AG09309 (cell line): ENCODE measurements at places on chromosomes 16 and 17.

DNA sequence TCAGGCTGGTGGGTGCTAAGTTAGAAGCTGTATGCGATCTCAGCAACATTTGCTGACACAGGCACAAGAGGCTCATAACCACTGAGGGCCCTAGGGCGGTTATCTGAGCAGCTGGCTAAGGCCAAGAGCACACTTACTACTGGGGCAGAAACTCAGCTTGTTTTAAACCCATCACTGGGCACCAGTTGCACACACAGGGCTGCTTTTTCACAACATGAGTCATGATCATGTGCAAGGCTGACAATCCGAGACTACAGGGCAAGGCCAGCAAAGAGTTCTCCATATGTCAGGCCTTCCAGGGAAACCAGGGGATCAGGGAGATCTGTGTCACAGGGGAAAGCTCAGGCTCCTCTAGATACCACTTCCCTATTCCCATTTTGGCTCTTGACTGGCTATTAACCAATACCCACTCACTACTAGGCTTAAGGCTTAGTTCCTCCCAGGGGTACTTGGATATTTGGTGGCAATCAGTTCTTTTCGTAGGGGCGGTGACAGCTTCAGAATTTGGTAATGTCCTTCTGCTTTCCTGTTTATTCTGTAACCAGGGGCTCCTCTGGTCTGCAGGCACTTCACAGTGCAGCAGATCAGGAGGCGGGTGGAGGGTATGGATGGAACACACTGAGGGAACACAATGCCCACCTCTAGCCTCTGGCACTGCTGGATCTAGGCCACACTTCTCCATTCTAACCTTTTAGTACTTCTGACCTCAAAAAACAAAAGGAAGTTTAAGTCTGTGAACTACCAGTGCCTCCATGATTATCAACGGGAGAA, 44.9 kb upstream of the ERN1 start:
- no peak for DNase-seq

GRCh38 chr17:81483862-81484194, 28.8 kb downstream of the ACTG1 start:
- no peak for DNase-seq

DNA sequence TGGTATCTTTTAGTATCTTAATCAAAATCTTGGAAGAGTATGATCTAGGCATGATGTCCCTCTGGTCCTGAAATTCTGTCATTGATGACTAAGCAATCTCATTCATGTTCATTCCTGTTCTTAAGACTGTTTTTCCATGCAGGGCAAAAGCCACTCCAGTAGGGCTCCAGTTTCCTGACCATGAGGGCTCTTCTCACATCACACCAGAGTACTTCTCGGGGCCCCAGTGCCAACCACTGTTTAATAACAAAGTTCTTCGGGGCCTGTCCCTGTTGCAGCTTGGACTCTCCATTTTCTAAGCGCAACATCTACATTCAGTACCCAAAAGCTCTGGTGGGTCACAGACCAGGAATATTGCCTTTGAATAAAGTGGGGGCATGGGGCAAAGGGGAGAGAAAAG, 52.0 kb downstream of the IRX6 start:
- DNase-seq = no peak

DNA sequence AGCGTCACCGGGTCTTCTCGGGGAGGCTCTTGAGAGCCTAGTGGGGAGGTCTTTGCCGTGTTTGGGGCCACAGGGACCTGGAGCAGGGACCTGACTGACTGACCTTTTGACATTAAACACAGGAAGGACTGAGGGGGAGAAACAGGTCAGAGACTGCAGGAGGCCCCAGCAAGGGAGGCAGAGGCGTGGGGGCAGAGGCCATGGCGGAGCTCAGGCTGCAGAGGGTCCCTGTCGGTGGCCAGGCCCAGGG, 41.6 kb upstream of the GSE1 start:
- DNase-seq = no peak

DNA sequence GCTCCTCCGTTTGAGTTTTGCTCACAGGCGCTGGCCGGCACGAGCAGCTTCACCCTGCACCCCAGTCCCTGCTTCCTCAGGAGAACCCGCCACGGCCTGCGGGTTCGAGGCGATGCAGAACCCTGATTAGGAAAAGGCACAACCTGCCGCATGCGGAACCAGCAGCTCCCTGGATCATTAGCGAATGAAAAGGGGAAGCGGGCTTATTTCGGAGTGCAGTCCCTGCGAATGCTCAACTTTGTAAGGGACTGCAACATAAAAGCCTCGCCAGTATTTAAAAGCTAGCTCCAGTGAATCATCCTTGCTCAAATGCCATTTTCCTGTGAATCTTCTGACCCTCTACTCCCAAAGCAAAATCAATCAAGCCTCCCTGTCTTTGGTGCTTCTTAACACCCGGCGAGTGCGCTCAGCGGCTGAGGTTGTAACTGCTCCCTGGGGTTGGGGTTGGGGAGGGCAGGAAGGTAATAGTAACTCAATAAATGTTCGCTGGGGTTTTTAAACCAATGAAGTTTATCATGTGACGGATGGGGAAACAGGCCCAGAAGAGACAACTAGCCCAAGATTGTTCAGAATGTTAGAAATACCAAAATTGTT, 678 bp upstream of the AKAP10 start:
- DNase-seq = no peak

- no peak for DNase-seq
Measured at GRCh38 chr17:32709562-32709961, 167.4 kb downstream of the MYO1D start.

DNA sequence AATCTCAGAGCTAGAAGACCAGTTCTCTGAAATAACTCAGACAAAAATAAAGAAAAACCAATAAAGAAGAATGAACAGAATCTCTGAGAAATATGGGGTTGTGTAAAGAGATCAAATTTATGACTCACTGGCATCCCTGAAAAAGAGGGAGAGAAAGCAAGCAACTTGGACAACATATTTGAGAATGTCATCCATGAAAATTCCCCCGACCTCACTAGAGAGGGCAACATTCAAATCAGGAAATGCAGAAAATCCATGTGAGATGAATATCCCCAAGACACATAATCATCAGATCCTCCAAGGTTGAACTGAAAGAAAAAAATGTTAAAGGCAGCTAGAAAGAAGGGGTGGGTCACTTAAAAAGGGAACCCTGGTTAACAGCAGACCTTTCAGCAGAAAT, 32.1 kb downstream of the TANC2 start:
- no peak for DNase-seq

GRCh38 chr17:69950701-69951418, 124.2 kb upstream of the KCNJ16 start:
- DNase-seq = no peak

- peak; percentile 95 for DNase-seq
Measured at GRCh38 chr16:51431517-51432241, 280.6 kb upstream of the SALL1 start.

DNA sequence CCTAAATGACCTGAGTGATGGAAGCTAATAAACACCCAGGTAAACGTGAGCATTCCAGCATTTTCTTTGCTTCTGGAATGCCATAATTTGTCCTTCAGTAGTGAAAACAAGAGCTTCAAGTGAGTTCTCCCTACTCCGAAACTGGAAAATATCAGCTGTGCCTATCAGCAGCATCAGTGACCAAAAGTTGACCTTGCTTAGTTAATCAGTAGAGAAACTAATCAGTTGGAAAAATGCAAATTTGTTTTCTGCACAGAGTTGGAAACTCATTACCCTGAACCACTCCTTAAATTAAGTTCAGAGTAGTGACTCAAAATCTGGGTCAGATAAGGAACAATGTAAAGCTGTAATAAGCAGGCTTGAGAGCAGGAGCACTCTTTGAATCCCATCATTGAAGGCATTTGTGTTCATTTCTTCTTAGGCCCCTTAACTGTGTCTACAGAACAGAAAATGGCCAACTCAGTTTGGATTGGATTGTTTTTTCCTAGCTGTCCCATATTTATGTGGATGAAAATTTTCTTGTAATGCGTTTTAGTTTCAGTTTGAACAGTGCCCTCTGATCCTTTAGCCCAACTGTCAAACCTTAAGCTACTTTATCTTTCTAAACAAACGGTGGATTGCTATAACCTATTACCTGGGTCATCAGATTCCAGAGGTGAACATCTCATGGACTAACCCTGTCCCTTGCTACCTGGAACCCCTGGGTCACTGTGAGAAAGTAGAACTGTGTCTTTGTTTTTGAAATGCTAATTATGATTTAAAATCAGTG, 290.4 kb downstream of the TOX3 start:
- no peak for DNase-seq

DNA sequence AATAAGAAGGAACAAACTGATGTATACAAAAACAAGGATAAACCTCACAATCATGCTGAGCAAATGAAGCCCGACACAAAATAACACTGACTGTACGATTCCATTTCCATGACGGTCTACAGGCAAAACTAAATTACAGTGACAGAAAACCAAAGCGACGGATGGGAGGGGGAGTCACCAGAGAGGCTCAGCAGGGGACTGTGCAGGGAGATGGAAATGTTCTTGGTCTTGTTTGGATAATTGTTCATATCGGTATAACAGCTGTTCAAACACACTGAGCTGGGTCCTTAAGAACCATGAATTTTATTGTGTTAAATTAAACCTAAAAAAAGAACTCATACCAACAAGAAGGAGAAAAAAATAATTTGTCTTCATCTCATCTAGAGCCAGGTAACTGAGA, 97.8 kb downstream of the NXN start:
- DNase-seq = no peak

DNA sequence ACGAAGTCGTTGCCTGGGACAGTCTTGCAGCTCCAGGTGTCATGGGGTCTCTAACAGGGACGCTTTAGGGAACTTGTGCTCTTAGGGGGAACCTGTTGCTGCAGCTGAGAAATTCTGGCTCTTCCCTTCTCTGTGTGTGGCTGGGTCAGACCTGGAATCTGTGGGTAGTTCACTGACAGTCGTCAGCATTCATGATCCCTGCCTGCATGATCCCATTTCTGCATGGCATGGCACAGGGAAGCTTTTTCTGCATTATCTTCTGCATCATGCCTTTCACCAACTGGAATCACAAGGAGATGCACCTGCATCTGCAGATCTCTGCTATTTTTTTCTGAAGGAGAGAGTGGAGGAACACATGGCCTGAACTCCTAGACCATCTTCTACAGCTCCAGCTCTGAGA, 85.6 kb downstream of the SOX9 start:
- no peak for DNase-seq

GRCh38 chr16:20624882-20625807, 49.0 kb upstream of the ACSM2B start:
- no peak for DNase-seq

- no peak for DNase-seq
Measured at GRCh38 chr16:14249291-14250032, 178.3 kb downstream of the MRTFB start.

GRCh38 chr16:78729687-78730086, 630.2 kb downstream of the WWOX start:
- no peak for DNase-seq

DNA sequence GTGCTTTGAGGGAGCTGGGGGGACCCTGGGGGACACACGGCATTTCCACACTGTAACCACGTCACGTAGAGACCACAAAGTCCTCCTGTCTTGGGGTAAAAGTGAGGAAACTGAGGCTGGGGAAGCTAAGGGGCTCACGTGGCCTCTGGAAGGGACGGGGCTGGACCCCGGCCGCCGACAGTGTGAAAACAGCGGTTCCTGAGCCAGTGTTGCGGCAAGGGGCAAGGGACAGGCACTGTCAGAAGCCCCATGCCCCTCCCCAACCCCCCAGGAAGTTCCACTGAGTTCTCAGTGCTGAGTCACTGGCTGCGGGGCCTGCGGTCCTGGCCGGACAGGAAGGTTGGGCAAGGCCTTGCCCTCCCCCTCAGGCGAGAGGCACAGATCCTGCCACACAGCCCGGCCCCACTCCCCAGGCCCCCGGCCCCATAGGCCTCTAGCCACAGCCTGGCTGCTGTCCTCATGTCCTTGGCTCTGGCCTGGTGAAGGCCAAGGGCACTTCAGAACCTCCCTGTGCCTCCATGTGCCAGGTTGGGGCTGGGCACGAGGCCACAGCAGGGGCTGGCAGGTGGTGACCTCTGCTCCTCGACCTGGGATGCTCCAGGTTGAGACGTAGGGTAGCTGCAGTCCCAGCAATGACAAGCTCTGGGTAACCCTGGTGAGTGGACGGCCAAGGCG, 5.0 kb upstream of the CCDC57 start:
- peak; percentile 81 for DNase-seq

DNA sequence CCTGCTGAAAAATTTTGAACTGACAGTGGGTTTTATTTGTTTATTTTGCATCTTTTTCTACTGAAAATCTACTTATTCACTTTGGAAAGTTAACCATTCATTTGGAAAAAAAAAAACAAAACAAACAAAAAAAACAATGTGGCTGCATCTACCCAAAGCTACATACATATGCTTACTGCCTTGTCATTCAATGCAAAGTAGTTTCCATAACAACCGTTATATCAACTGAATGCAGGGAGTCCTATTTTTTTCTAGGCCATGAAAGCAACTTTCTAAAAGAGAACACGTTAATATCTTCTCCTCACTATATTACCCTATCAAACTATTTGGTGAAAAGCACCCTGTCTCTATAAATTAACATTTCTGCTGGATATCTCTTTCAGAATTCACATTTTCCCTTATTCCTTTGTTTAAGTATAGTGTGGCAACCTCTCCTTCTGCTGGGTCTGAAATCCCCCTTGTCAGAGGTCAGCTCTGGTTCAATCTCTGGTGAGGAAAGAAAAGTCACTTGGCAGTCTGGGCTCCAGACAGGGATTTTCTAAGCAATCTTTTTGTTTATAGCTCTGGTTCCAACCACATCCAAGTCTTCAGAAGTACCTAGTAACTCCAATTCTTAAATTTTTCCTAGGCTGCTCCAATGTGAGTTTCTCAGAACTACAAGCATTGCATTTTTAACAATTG, 528.4 kb upstream of the TOM1L1 start:
- DNase-seq = no peak

GRCh38 chr17:1482680-1483079, 9.8 kb downstream of the MYO1C start:
- no peak for DNase-seq

- DNase-seq = no peak
Measured at GRCh38 chr17:80106751-80107150, 5.4 kb downstream of the GAA start.

GRCh38 chr17:1188812-1189504, 9.2 kb upstream of the ABR start:
- peak; percentile 28 for DNase-seq

DNA sequence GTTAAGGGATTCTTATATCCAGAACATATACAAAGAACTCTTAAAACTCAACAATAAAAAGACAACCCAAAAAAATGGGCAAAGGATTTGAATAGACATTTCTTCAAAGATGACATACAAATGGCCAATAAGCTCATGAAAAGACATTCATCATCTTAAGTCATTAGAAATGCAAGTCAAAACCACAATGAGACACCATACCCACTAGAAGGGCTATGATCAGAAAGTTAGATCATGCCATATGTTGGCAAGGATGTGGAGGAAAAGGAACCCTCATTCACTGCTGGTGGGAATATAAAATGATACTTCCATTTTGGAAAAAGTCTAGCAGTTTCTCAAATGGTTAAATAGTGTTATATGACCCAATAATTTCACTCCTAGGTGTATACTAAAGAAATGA, 9.4 kb downstream of the PLD6 start:
- no peak for DNase-seq

DNA sequence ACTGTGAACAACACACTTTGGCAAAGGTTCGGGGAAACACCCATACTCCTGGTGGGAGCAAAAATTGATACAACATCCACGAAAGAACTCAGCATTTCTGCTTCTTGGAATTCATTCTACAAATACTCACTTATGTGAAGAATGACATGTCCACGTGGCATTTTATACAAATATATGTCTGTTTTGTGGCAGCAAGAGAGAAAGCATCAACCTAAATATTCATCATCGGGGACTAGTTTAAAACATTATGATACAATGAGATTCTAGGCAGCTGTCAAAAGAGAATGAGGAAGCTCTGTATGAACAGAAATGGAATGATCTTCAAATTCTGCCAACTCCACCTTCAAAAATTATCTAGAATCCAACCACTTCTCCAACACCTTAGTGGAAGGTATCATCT, 25.7 kb upstream of the ALOX15 start:
- DNase-seq = no peak
